NCI-H187 (cell line): ENCODE measurements at places on chromosomes 3 and 15.

DNA sequence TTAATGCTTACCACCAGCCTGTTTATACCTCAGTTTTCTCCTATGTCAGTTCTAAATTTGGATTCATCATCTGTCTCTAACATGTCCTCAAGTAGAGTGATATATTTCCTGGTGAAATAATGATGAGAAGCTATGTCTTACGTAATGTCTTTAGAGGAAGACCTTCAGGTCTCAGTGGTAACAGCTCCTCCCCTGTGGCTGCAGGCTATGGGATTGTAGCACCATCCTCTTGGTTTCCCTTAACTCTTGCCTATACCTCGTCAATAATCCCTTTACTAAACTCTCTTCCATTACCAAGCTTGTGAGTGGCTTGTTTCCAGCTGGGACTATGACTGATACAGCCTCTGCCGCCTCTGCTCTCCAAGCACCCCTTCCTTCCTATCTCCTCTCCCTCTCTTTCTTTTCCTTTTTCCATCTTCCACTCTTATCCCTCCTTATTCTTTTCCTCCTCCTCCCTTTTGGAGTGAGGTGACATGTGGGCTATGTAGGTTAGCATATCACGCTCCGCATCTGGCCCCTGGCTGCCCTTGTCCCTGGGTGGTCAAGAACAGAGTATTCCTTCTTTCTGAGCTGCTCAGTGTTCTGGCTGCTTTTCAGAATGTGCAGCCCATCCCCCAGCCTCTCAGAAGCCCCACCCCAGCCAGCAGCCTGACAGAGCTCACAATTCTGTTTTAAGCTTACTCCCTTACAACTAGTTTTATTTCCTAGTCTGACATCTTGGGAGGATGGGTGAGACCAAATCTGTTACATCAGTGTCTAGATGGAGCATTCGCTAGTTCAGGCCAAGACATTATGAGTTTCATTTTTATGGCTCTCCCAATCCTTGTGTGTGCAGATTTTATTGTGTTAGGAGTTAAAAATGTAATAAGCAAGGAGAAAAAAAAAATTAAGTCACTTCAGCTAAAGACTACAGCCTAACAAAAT is 75.0 kb upstream of the RNU6-1 start:
- DNase-seq = no peak

- DNase-seq = no peak
These were observed 469.6 kb upstream of the DPPA4 start for GRCh38 chr3:109806929-109807328.

- no peak for DNase-seq
These were observed 519.8 kb upstream of the GBE1 start for GRCh38 chr3:82281205-82281604.

GRCh38 chr3:37111199-37111598 is 63.2 kb downstream of the LRRFIP2 start:
- DNase-seq = no peak

- no peak for DNase-seq
These were observed 63.3 kb downstream of the AQP9 start for GRCh38 chr15:58201516-58201915.

- no peak for DNase-seq
These were observed 726.4 kb upstream of the SGO1 start for GRCh38 chr3:20912406-20912805.

DNA sequence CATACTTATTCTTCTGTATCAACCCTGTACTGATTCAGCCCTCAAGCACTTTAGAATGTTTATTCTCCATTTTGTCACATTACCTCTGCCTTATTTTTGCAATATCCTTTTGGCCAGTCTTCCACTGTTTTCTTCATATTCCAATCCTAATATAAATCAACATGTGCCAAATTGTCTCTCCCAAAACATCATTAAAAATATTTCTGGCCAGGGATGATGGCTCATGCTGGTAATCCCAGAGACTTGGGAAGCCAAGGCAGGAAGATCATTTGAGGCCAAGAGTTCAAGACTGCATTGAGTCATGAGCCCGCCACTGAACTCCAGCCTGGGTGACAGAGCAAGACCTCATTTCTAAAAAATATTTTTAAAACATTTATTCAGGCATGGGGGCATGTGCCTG is 641.4 kb upstream of the CBLB start:
- no peak for DNase-seq

GRCh38 chr3:11626084-11626463 is 17.6 kb downstream of the VGLL4 start:
- no peak for DNase-seq

DNA sequence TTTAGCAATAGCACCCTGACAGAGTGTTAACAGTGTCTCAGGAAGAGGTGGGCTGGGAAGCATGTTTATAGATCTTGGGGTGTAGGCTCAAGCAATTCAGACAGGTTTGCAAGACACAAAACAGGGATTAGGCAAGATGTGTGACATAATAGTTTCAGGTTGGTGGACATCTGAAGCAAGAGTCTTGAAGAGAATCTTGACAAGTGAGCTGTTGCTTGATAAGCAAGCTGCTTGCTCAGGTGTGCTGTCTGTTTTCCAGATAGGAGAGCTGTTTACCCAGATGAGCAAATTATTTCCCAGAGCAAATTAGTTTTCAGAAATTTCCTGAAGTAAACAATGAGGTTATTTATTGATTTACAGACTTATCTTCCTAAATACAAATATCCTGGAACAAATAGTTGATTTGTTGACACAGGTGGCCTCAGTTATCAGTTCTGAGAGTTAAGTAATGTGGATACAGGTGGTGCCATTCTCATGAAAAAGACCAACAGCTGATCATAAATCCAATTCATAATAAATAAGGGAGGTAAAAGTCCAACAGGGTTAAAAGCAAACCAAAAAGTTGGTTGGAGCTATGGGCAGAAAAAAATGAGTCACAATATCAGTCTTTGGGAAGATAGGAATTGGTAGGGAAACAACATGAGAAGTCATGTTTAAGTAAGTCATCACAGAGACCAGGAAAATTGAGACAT is 437.3 kb downstream of the TBL1XR1 start:
- DNase-seq = no peak

DNA sequence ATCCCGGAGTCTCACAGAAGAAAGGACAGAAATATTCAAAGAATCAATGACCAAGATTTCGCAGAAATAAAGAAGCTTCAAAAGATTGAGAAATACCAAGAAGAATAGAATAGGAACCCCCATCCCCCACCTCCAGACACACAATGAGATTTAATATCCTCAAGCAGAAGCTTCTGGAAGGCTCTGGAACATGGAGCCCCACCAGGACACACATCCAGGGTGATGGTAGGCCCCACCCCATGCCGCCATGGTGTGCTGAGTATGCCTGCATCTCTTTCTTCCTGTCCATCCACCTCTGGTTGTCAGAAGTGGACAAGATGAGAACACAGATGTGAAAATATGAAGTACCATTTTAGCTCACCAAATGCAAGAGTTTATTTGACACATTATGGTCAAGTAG is 19.3 kb downstream of the PRR23E start:
- DNase-seq = no peak

DNA sequence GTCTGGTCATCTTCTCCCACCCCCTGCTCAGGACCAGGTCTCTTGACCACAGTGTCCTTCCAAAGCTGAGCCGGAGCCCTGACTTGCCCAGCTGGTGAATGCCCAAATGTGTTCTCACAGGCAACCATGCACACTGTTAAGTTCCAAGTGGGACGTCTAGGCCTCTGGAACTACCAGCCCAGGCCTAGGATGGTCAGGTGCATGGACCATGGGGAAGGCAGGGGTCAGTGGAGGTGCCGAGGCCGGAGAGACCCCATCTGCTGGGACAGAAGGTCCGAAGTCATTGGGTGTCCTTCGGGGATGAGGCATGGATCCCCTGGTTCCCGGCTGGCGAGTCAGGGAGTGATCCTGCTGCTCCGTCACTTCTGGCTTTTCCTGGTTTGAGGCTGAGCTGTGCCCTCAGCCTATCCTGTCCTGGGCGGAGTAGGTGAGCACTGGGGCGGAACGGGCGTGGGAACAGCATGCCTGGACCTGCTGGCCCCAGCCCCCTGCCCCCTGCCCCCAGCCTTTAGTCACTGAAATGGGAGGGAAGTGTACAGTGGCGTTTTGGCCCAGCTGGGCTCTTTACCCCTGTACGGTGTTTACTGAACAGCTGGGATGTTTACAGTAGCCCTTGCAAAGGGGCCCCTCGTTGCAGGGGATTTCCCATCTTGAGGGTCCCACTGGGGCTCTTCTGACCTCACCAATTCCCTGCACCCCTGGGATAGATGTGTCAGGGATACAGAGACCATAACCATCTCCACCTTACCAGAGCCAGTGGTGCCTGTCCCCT is 12.1 kb downstream of the SEMA3F start:
- DNase-seq = no peak

DNA sequence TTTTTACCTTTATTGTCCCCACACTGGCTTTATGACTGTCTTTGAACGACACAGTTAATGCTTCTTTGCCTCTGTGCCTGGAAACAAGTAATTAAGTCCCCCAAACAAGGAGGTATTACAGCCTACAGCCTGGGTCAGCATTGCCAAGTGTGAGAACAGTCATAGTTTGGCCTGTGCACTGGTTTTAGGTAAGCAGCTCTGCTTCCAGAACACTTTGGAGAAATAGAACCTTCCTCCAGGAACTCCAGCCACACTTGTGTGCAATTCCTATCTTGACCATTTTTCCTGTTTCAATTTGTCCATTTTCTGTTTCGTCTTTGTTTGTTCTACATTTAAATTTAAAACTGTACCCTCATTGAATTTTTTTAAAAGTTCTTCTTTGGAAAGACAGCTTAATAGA is 568.2 kb downstream of the TUSC7 start:
- DNase-seq = no peak

- no peak for DNase-seq
These were observed 55.4 kb upstream of the KCNMB2 start for GRCh38 chr3:178480795-178481194.

GRCh38 chr3:160808838-160809237 is 52.8 kb downstream of the PPM1L start:
- DNase-seq = no peak

GRCh38 chr3:95911767-95912166 is 902.6 kb upstream of the EPHA6 start:
- DNase-seq = no peak

GRCh38 chr3:197368821-197369220 is 70.4 kb upstream of the DLG1 start:
- no peak for DNase-seq

DNA sequence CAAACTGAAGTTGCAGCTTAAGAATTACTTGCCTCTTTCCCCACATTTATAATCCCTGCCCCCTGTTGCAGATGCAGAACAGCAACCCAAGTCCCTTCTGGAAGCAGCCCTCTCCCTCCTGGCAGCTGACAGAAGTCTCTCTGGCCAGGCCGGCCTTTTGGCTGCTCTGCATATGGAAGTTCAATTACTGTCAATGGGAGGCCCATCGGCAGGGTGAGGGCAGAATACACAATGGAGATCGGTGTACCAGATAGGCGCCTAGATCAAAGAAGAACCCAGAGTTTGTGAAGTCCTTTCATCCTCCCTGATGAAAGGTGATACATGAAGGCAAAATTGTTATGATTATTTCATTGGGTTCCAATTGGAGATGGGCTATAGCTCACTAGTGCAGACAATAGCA is 327.9 kb upstream of the CTNNB1 start:
- no peak for DNase-seq

DNA sequence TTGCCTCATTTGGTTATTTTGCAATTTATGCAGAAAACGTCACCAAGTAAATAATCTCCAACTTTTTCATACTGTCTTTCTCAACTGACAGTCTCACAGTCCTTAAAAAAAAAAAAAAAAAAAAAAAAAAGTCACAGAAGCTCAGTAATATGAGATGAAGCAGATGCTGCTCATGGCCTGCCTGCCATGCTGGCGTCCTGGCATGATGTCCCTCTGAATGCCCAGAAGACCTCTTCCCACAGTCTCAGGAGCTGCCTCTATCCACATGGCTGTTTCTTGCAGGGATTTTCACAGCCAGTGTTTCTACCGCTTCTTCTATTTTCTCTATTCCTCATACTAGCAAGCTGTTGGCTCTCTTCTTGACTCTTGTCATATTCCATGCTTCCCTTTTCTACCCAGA is 87.7 kb downstream of the TGFBR2 start:
- DNase-seq = no peak

GRCh38 chr15:38611228-38611627 is 46.6 kb upstream of the RASGRP1 start:
- DNase-seq = no peak

- no peak for DNase-seq
These were observed 9.2 kb downstream of the FAM162A start for GRCh38 chr3:122392868-122393844.

DNA sequence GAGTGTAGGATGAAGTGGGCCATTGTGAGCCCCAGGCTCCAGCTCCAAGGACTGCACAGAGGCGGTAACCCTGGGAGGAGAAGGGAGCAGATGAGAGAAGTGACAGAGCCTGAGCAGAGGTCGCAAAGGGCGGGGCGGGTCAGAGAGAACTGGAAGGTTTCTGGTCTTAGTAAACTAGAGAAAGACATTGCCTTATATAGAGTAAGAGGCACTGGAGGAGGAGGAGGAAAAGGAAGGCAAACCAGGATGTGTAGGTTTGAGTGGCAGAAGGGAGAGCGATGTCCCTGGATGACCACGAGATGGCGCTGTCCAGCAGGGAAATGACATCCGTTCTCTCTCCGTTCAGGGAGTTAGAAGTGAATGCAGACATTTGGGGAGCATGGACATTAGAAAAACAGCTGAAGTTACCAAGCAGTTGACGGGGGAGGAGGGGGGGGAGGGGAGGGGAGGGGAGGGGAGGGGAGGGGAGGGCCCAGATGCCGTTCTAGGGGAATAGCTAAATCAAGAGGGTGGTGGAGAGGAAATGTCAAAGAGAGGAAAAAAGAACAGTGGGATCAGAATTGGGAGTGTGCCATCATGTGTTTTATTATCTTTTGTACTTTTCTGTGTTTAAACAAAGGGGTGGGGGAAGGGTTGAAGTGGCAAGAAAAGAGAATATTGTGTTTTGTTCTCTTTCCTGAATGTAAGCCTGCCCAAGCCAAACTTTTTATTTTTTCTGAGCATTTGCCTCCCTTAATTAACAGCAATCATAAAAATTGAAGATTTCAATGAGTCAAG is 48.8 kb downstream of the STARD5 start:
- DNase-seq = no peak

GRCh38 chr3:103810167-103810566 is 1375.4 kb downstream of the ZPLD1 start:
- DNase-seq = no peak

DNA sequence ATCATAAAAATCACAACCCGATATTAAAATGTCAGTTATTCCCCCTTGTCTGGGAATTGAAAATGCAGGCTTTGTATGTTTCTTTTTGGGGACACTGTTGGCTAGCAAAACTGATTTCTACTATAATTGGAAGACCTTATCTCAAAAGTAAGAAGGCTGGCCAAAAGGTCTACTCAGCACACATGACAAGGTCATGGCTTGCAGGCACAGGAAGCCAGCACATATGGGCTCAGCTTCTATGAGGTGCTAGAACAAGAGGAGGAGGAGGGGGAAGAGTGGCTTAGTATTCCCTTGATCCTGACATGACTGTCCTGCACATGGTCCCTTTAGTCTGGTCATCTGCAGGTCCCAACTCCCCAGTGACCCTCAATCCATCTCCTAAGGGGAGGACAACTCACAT is 681.2 kb downstream of the SQOR start:
- DNase-seq = no peak

DNA sequence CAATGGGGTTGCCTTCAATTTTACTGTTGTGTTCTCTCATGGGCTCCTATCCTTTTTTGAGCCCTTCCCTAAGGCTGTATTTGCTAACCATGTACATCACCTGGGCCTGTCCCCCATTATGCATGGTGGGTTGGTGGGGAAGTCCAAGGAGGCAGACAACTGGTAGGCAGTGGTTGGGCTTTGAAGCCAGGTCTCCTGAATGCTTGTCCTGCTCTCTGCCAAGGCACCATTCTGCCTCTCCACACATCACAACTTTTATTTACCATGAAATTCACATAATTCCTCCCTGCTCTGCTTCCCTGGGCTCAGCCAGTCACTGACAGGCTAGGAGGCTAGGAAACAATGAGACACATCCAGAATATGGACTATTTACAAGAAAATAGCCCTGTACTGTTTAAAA is 41.0 kb upstream of the COPB2 start:
- DNase-seq = no peak
